DMS79 treated with DMSO at 0.1 percent for 48 hours (cell line): ENCODE measurements at places on chromosomes 7 and 10.
A peak's percentile ranks its signal among the peaks of the same experiment; 100 is the strongest.

- peak; percentile 72 for DNase-seq
Measured at GRCh38 chr7:30469303-30469702, 9.3 kb downstream of the NOD1 start.

GRCh38 chr10:114482480-114483304, 78.4 kb upstream of the AFAP1L2 start:
- no peak for DNase-seq

GRCh38 chr10:99123336-99123735, 112.3 kb downstream of the HPSE2 start:
- DNase-seq: no peak

- no peak for DNase-seq
Measured at GRCh38 chr7:39392151-39392550, 174.1 kb upstream of the YAE1 start.

DNA sequence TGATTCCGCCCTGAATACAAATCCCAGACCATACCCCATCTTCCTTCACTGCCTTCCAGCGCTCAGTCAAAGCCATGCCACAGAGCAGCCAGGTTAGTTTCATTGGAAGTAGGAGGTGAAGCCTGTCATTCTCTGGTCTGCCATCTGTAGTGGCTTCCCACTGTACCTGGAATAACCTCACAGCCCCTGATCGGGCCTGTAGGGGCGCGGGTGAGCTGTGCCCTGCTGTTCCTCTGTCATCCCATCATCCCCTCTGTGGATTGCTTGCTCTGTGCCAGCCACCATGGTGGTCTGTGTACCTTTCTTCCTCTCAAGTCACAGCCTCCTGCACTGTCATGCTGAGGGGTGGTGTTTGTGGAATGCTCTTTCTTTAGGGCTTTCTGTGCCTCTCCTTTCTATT, 155.1 kb downstream of the ZNF22 start:
- no peak for DNase-seq

GRCh38 chr7:98993024-98993897, 114.9 kb downstream of the TRRAP start:
- no peak for DNase-seq

- DNase-seq: no peak
Measured at GRCh38 chr10:71549766-71550533, 153.2 kb downstream of the CDH23 start.

DNA sequence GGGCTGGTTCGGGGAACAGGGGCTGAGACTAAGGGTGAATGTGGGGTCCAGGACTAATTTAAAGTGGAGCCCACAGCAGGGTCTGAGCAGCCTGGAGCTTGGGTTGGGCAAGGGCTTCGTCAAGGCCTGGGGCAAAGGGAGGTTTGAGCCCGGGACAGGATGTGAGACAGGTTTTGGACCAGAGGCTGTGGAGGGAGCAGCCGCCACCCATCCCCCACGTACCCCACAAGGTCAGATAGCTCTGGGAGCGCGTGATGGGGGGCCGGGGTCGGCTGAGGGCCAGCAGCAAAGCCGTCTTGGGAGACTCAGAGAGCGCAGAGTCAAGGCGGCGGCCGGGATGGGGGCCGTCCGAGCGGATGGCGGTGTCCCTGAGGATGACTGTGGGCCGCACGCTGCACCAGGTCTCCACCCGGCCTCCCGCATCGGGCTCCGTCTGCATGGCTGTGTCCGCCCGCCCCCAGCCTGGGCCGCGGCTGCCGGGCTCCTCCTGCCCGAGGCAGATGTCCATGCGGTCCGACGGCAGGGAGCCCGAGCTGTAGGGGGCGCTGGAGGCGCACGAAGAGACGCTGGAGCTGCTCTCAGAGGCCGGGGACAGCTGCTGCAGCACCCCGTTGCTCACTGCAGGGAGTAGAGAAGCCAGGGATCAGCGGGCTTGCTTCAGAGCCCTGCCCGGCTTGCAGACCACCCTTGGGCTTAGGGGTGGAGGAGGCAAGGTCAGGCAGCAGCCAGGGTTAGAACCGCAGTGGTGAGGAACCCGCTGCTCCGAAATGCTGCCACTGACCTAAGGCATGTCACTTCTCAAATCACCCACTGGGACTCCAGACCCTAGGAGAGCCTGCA, 12.1 kb downstream of the PDZD7 start:
- DNase-seq: peak; percentile 27

GRCh38 chr10:119651514-119652360, 557 bp downstream of the BAG3 start:
- DNase-seq: no peak

DNA sequence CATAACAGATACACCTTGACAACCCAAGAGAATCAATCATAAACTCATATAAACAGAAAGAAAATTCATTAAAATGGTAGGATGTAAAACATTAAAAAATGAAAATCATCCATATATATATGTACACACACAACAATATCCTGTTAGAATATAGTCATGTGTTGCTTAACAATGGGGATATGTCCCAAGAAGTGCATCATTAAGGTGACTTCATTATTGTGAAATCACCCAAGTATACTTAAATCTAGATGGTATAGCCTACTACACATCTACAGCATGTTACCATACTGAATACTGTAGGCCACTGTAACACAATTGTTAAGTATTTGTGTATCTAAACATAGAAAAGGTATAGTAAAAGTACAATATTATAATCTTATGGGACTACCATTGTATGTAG, 115.8 kb upstream of the TMEM168 start:
- DNase-seq: no peak

- DNase-seq: no peak
Measured at GRCh38 chr10:114286921-114287320, 47.9 kb downstream of the VWA2 start.

DNA sequence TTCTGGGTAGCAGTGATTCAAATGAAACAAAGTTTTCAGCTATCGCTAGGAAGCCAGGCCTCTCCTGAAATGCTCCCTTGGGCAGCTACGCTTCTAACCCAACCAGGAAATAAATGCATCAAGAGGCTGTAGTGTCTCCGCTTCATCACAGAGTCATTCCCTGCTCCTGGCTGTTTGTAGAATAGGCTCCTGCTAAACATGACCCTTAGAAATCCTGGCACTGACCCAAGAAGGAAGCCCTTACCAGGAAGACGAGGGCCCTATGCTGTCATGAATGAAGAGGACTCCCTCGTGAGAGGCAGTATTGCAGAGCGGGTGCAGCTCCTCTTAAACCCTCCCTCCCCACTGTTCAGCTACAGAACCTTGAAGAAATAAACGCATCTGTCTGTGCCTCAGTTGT, 48.3 kb downstream of the NOD1 start:
- peak; percentile 97 for DNase-seq

DNA sequence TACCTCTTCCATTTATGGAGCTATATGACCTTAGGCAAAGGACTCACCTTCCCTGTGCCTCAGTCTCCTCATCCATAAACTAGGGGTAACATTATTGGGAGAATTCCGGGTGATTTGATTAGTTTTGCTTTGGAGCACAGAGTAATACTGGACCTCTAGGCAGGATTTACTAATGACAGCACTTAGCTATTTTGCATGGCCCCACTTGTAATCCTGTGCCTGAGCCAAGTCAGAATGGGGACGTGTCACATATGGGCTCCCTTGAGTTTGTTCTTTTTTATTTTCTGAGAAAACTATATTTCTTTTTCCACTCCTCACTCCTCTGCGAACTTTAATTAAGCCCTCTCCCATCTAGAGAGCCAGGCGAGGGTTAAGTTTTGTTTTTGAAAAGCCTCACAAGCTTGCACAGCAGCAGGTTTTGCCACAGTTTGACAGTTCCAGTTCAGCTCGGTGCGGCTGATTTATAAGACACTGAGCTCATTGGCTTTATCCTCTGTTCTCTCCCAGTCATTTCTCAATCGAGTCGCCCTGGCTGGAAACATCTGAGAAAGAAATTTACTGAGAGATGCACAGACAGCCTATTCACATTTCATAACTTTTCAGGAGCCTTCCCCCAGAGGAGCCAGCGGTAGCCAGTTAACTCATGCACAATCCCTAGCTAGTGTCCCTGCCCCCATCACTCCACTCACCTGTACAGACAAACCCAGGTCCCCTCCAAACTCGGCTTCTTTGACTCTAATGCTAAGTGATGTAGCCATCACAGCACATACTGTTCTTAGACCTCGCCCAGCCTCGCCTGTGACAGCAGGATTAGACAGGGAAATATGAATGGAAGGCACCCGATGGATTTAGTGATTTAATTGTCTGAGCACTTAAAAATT, 441.9 kb upstream of the NPVF start:
- DNase-seq: no peak
